ENCODE measurements at places on chromosomes 1 and 21.

- DNase-seq: no peak
Observed at GRCh38 chr21:40386294-40386911, 460.6 kb downstream of the DSCAM start.

DNA sequence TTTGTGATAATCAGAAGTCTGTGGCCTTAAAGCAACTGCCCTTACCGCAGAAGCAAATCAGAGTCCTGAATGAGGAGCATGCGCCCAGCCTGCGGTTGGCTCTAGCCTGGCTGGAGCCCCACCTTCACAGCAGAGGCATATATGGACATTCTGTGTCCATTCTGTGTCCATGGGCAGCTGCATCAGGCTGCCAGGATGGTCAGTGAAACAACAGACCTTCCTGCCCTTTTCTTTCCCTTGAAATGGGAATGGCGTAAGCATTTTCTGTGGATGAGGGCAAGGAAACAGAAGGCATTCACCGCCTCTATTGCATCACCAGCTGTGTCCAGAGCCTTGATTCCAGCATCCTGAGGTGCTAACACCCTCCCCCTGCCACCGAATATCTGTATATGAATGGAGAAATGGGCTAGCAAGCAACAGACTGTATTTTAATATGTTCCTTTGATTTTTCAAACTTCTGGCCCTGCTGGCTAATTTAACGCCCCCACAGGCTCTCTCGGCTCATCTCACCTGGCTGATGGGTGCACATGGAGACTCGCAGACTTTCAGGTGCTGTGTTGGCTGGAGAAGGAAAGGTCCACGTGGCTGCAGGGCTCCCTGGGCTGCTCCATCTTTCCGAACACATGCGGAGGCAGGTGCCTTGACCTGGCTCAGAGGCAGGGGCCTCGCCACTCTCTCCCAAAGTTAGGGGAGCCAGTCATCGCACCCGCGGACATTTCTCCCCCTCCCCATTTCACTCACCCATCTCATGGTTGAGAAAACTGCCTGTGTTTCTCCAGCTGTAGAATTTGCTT, 159.2 kb downstream of the GALNT2 start:
- no peak for DNase-seq

- DNase-seq: no peak
Observed at GRCh38 chr1:186618401-186619170, 61.6 kb downstream of the PTGS2 start.

DNA sequence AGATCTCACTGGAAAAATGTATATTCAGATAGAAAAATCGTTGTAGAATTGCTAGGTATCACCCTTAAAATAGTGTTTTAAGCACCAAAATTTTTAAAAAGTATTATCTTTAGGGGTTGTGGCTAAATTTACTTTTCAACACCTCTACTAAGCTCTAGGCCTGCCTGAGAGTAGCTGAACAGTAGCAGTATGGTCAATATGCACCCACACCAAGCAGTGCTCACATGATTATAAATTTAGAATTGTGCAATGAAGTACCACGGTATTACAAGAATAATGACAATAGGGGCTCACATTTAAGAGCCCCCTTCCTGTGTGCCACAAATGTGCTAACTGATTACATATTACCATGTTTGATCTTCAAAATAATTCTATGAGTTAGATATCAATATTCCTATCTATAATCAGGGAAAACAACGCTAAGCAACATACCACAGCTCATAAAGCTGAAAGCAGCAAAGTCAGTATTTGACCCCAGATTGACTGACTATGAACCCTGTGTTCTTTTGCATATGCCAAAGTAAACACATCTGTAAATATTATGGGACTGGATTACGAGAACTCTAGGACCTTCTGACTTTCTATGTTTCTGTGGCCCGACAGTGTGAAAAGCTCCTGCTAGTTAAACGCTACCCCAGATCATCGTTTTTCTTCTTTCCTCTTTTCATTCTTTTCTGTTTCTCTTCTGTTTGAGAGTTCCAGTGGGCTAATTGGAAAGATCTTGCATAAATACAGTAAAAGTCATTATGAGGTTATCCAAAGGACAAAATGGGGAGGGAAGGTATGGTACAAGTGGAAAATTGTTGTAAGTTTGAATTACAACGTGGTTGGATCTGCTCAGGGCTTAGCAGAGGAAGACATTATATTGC, 201.1 kb upstream of the C1orf87 start:
- DNase-seq: no peak

DNA sequence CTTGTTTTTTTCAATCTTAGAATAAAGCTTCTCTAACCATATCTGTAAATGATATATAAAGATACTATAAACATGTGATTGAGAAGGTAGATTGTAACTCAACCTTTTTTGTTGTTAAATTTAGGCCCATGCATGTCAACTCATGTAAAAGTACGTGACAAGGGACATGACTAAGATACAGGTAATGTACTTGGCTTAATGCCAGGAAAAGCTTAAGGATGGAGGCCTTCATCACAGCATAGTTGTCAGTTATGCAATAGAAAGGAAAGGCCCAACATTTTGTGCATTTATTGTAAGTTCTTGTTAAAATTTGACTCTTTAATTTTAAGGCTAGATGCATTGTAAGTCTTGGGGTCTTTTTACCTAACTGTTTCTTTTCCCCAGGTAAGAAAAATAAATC, 305.1 kb downstream of the LTN1 start:
- DNase-seq: no peak

GRCh38 chr1:234469376-234469775, 9.6 kb downstream of the TARBP1 start:
- no peak for DNase-seq

GRCh38 chr1:62406576-62406975, 30.3 kb upstream of the USP1 start:
- no peak for DNase-seq

- DNase-seq: no peak
Observed at GRCh38 chr1:154666051-154666790, 58.2 kb upstream of the ADAR start.

GRCh38 chr1:221157026-221157761, 278.0 kb downstream of the HLX start:
- no peak for DNase-seq

DNA sequence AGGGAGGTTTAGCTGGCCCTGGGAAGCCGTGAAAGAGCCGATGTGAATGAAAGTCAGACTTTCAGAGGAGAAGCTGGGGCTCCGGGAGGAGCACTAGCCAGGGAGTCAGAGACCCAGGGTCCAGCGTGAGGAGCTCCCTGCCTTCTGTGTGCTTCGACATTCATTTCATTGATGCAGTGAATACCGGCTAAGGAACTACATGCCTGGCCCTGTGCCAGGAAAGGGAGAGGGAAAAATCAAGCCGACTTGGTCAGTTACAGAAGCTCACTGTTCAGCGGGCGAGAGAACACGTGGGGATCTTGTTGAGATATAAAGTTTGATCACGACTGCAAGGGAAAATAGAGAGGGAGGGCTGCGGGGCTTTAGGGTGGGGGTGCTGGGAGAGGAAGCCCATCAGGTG, 76.7 kb upstream of the RUNX3 start:
- DNase-seq: no peak

GRCh38 chr1:3638676-3639075, 11.2 kb downstream of the WRAP73 start:
- no peak for DNase-seq
